ENCODE measurements at places on chromosomes 5 and 9.

DNA sequence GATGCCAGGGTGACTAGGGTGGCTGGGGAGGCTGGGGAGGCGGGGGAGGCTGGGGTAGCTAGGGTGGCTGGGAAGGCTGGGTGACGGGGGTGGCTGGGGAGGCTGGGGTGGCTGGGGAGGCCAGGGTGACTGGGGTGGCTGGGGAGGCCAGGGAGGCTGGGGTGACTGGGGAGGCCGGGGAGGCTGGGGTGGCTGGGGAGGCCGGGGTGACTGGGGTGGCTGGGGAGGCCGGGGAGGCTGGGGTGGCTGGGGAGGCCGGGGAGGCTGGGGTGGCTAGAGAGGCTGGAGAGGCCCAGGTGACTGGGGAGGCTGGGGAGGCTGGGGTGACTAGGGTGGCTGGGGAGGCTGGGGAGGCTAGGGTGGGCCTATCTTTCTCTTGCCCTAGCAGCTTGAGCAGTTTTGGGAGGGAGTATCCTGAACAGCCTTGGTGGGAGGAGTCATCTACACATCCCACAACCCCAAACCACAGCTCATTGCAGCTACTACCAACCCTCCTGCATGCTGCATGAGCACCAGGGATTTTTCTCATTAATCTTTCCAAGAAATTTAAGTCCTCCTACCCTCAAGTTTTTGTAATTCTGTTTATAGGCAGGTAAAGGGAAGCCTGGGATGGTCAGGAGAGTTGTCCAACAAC lies 203.2 kb upstream of the IRX1 start:
- DNase-seq: no peak

DNA sequence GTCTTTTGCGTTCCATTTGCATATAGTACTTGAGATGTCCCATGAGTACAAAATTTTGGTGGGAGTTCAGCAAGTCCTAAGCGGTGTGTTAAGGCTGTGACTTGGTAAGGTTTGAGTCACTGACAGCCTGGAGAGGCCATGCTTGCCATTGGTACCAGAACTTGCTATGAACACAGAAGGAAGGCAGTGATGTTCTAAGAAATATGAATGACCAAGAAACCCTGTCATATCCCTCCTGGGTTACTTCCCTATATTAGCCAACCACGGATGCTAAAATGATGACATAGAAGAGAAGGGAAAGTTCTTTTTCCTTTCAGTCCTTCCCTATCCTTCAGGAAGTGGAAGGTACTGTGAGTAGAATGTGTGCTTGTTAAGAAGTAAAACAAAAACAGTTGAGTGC lies 136.7 kb downstream of the GCNT1 start:
- DNase-seq: peak; percentile 28

DNA sequence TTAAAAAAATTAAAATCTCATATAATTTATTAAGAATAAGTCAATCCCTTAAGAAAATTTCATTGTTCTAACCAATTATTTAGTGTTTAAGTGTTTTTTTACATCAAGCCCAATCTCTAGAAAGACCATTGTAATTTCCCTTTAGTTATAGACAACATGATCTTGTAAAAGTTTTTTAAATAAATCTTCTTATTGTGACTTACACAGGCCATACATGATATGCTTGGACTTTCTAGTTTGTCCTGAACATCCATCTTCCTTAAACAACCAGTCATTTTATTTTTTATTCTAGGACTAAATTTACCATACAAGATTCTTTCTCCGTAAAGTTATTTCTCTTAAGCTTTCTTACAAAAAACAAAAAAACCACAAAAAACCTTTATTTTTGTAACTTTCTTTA lies 126.5 kb upstream of the MAST4 start:
- DNase-seq: no peak

DNA sequence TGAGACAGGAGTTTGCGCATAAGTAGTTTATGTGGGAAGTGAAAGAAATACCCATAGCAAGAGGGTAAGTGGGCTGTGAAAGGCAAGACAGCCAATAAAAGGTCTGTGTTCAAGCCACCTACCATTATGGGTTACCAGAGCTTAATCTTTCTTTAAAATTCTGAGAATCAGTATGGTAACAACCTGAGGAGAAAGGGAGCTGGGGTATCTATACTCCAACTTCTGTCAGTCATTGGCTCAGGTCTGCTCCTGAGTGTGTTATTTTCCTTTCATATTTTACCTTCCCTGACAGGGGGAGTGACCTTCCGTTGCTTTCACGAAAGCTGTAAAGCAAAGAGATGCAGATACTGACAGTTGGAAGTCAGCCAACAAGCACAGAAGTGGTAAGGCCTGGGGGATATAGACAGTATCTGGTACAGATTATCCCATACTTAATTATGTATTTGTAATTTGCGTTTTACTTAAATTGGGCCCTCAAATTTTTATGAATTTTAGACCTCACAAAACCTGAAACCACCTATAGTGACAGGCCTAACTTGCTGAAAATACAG lies 233.4 kb downstream of the RAB3C start:
- no peak for DNase-seq

DNA sequence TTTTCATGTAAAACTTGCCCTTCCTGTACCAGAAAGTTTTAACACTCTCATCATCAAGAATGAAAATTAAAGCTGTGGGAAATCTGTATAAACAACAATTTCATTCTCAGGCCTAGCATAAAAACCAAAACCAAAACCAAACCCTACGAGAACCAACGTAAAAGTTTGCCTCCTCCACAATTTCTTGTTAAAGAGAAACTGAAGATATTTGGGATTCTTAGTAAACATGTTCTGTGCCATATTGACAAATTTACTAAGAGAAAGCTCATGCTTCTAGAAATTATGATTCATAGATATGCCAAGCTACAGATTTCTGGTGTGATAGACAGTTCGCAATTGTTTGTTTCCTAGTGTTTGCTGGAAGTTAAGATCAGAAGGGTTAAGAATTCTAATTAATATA lies 801.0 kb upstream of the NUDT12 start:
- no peak for DNase-seq

DNA sequence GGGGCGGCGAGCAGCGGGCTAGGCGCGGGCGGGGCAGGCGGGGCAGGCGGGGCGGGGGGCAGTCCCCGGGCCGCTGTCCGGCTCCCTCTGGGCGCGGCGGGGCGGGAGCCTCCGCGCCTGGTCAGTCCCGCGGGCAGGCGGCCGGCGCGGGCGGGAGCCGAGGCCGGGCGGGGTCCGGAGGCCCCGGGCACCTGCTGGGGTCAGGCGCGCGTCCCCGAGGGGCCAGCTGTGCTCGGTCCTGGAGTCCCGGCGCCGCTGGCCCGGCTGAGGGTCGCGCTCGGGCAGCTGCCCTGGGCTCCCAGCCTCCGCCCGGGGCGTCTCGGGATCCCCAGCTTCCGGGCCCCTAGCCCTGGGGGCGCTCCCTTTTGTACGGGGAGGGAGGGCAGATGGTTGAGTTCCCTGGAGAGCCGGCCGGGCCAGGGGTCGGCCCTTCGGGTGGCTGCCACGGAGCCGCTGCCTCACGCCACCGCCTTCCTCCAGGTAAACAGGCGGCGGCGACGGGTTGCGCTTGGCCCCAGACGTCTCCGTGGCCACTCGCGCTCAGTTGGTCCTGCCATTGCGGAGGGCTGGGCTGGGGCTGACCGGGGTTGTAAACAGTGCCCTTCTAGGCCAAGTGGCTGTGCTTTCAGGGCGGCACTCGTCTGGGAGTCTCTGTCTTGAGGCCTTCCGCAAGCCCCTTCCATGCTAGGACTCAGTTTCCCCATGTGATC lies 473 bp downstream of the ZBTB34 start:
- DNase-seq: no peak

Measured in Kasumi-1 (cell line).